GM06990 (cell line): ENCODE measurements at places on chromosomes 1 and 21.

GRCh38 chr1:72485801-72486200 lies 203.5 kb upstream of the NEGR1 start:
- DNase-seq: no peak

DNA sequence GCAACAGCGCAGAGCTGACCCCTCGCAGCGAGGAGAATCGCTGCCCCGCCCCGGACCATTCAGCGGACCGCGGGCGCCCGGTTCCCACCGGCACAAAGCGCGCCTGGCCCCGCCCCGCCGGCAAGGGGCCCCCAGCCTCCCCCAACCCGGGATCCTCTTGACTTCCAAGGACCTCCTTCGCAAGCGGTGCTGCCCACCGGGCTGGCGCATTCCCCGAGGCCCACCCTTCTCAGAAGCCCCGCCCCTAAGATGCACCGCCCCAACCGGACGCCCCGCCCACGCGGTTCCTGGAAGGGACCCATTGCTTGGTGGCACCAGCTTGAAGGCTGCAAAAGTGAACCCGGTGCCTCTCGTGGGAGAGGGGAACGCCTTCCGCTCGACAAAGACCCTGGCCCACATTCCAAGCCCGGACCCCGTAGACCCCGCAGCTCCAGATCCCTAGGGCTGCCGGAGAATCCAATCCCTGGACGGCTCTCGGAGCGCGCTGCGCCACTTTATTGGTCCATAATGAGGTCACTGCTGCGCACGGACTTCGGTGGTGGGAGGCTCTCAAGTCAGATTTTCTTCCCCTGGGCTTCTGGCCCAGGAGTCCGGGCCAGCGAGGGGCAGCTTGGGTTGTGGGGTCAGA lies 2.0 kb downstream of the HES3 start:
- peak; percentile 55 for DNase-seq

GRCh38 chr1:2194319-2194897 lies at the start of gene FAAP20:
Gene FAAP20, minus strand, starts transcription at chr1:2194772. Its CDS starts 23 bp downstream, at chr1:2194749.
- DNase-seq: no peak

GRCh38 chr1:184287001-184287400 lies 99.8 kb upstream of the C1orf21 start:
- DNase-seq: no peak

DNA sequence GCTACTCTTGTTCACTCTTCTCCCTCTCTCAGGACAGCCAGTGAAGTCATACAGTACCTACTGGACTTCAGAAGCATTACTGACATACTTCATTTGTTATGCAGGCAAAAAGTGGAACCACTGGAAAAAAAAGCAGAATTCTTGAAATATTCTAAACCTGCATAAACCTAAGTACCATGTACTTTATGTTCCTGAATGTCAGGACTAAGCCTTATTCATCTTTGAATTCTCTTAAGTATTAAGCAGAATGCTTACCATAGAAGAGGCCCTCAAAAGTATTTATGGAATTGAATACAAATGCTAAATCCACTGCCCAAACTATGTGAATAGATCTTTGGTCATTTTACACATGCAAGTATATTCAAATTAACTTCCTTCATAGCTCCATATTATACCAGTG lies 7.8 kb downstream of the PSMB2 start:
- no peak for DNase-seq

GRCh38 chr21:16058896-16059295 lies 329.1 kb downstream of the USP25 start:
- DNase-seq: no peak

DNA sequence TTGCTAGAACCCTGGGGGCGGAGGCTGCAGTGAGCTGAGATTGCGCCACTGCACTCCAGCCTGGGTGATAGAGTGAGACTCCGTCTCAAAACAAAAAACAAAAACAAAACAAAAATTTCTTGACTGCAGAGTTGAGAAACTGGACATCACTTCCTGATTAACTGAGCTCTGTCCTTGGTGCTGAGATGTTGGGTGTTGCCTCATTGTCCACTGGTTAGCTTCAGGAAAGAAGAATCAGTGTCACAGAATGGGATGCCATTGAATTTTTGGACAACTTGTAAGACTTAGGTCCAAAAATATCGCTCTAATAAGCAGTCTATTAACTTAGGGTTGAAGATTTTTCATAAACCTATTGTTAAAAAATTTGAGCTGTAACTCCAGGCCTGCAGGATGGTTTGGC lies 23.8 kb upstream of the KCNA10 start:
- DNase-seq: no peak

GRCh38 chr1:171727778-171728177 lies 14.1 kb downstream of the VAMP4 start:
- no peak for DNase-seq

- no peak for DNase-seq
These were observed 34.4 kb downstream of the ALPL start for GRCh38 chr1:21543598-21543997.

DNA sequence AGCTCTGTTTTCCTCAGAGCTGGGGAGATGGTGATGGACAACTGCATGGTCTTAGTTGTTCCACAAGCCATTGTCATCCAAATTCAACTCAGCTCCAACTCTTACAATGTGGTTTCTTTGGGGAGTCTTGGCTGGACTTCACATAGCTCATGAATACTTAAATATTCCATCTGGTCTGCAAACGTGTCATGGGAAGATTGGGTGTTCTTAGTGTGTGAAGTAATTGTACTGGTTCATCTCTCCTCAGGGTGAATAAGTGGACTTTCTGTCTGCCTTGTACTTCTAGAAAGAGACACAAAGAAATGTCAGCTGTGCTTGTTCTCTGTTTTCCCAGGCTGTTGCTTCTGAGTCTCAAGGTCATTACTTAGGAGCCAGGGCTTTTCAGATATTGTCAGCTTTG lies 106.6 kb downstream of the VPS13D start:
- DNase-seq: no peak

GRCh38 chr21:43372663-43373361 lies 54.1 kb downstream of the SIK1 start:
- DNase-seq: no peak
